ENCODE measurements at places on chromosomes 1 and 21.

DNA sequence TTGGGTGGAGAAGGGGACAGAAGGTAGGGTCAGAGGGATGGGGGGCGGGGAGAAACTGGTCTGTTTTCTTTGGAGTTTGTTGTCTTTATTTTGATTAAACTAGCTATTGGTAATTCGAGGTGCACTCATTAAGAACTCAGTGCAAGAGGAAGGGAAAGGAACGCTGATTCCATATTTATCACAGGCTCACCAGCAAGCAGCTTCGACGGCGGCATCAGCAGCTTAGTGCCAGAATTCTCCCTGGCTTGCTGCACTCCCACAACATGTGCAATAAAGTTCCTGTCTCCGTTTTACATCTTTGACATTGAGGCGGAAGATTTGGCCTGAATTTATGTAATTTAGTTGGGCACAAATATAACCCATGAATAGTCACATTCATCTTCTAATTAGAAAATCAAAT, 57.6 kb downstream of the PEX14 start:
- DNase-seq = no peak

- DNase-seq = no peak
Measured at GRCh38 chr1:205077158-205077933, 6.9 kb downstream of the TMEM81 start.

- DNase-seq = no peak
Measured at GRCh38 chr1:183070923-183071618, 47.9 kb downstream of the LAMC1 start.

DNA sequence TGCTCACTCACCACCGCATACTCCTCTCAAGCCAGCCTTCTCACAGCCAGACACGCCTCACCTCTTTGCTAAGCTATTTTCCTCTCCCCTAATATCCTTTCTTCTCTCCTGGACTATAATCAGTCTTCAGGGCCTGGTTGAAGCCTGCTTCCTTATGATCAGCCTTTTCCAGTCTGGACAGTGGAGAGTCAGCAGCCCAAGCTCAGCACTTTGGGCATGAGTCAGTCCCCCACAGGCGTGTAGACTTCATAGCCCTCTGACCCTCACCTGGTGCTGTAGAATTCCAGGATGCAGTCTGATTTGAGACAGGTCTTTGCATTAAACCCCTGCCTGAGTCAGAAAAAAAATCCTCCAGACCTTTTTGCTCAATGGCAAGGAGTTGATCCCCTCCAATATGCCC, 2.5 kb downstream of the HPCAL4 start:
- no peak for DNase-seq

DNA sequence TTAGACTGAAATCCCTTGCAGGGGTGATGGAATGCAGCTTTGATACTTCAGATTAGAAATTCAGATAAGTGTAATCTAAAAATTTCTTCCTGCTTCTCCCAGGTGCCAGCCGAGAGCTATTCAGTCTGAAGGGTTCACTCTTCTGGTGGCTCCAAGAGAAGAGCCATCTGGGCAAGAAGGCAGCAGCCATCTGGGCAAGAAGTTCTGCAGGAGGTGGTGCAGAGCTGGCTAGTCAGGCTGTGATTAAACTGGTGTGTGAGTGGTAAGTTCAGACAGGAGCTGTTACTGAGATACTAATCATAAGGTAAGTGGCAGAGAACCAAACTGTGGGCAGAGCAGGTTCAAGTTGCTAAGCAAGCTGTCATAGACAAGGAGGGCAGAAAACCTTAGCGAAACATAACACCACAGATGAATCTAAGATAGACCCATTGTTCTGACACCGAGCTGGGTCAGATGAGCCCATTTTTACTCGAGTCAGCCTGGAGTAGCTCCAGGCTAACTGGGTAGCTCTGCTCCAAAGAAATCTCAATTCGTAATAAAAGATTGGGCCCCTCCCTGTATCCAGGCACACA, 14.4 kb upstream of the TP53BP2 start:
- no peak for DNase-seq

DNA sequence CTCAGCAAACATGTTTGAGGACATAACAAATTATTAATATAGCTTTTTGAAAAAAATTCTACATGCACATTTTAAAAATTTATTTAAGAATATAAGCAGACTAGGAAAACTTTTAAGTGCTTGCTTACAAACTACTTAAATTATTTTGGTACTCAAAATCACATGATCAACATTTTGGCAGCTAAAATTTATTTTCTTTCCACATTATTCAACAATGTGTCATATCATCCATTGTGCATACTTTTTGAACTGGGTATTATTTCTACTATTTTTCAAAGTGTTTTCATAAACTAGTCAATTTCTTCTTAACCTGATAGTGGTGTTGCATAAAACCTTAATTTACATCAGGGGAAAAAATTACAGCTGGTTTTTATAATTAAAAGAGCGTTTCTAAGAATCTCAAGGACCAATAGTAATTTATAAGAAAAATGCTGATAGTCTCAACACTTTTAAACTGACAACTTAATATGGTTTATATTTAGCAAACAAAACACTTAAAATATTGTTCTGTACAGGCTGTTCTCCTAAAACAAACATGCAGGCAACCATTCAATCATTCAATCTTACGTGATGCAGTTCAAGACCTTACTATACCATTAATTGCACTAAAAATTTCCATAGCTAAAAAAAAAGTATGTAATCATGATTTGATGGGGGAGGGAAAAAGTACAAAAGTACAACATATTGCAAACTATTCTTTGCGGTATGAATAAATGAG, 105.0 kb downstream of the GPATCH2 start:
- DNase-seq = no peak

DNA sequence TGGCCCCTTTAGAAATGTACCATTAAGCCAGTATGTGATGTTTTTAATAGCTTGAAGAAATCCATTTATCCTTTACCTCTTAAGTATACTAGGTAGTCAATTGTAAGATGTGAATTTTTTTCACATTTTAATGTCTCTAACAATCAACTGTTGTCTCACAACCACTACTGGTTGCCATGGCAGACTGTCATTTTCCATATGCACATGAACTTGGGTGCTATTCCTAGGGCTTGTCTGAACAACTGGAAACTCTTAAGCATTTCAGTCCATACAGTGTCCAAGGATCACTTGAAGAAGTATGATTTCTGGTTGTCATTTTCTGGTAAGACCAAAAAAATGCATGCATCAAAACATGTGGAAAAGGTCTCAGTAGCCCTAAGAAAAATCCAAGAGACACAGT, 315.1 kb downstream of the HHIPL2 start:
- DNase-seq = no peak

DNA sequence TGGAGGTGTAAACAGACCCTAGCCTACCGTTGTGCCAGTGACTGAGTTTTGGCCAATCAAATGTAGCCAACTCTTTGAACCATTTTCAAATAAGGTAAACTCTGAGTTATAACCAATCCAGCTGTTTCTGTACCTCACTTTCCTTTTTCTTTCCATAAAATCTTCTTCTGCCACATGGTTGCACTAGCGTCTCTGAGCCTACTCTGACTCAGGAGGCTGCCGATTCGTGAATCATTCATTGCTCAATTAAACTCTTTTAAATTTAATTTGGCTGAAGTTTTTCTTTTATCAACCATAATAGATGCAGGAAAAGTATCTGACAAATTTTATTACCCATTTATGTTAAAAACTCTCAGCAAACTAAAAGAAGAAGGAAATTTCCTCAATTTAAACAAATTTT, 111.5 kb upstream of the LYPLAL1 start:
- DNase-seq = no peak

- DNase-seq = no peak
Measured at GRCh38 chr1:107739201-107739600, 225.8 kb downstream of the VAV3 start.

- no peak for DNase-seq
Measured at GRCh38 chr1:156662005-156662799, 15.0 kb downstream of the NES start.
